ENCODE measurements at places on chromosomes 13 and 19.

GRCh38 chr19:58261968-58262921 lies 16.5 kb upstream of the ZNF8 start:
- DNase-seq: no peak

- no peak for DNase-seq
Measured at GRCh38 chr19:6213266-6213595, 66.5 kb downstream of the MLLT1 start.

DNA sequence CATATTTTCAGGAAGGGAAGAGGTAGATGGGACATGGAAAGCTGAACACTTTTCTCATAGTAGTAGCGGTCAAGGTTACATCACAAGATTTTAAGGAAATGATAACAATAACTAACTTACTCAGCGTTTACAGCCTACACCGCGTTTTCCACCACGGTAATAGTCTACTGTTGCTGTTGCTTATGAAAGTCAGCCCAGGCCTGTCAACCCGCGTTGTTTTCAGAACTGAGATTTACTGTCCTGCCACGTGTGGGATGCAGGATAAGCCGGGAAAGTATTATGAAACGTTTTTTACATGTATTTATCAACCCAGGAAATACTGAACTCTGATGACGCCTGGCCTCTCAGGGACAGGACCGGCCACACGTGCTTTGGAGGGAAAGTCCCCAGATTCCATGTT lies 36.0 kb upstream of the LAMP1 start:
- no peak for DNase-seq

- DNase-seq: no peak
Measured at GRCh38 chr19:15905026-15905425, 7.2 kb upstream of the CYP4F2 start.

GRCh38 chr19:38918526-38918925 lies 6.5 kb upstream of the CCER2 start:
- DNase-seq: no peak

DNA sequence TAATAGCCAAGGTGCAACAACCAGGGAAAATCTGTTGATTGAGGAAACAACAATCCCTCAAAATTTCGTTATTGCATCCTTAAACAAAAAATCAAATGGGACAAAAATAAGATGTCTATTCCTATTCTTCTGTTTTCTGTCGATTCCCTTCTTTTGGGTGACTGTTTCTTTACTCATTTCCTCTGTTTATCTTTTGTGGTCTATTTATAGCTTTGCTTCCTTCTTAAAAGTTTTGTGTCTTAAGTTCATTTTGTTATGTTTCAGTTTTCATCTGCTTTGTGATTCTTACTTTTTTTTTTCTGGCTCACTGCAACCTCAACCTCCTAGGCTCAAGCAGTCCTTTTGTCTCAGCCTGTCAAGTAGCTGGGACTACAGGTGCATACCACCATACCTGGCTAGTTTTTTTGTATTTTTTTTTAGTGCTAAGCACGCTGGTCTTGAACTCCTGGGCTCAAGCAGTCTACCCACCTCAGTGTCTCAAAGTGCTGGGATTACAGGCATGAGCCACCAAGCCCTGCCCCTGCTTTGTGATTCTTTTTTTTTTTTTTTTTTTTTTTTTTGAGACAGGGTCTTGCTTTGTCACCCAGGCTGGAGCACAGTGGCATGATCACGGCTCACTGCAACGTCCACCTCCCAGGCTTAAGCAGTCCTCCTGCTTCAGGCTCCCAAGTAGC lies 10.4 kb downstream of the ZNF146 start:
- DNase-seq: no peak

DNA sequence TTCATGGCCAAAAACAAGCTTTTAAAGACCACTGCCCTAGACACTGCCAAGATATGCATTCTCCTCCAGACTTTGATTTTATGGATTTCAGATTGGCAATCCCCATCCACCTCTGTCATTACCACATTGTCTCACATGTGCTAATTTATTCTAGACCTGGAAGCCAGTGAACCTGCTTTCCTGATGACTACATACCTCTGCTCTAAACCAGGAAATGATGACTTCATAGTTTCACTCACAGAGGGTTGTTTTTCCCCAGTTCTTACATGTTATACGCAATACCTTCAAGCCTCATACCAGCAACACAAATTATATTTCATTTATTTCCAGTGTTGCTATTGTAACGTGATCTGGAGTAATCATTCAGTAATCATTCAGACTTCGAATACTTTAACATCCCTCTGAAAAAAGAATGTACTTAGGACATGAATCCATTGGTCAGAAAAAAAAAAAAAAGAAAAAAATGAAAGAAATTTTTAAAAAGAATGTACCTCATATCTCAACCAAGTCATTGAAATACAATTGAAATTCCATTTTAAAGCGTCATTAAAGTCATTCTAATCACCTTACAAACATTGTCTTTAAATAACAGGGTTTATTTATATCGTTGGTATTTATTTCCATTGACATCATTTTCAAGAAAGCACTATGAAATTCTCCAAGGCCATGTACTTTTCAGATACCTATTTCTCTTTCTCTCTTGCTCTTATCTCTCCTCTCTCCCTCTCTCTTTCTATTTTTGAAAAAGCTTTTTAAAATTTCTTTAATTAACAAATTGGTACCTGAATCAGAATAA lies 33.4 kb upstream of the KLF5 start:
- DNase-seq: no peak

- peak; percentile 81 for DNase-seq
Measured at GRCh38 chr13:21458813-21459701, at the start of gene ZDHHC20. ZDHHC20 (minus strand) TSS chr13:21459303; CDS start chr13:21459171, 132 bp downstream.

Data from NCI-H1930 (cell line).